Activated naive CD4-positive, alpha-beta T cell treated with anti-CD3 and anti-CD28 coated beads, Interleukin-2, amount 10 ng/mL, durations not matched to agents 5 hours and 36 hours (primary cell): ENCODE measurements at places on chromosomes 11 and 22. TPM values are rescaled to one million over a fixed set of nuclear protein-coding genes. Genes with fewer than 3 reads are reported as not detected.

BUD13 gene
- total RNA-seq = 30.5 TPM

CRACR2B gene
- 25.2 TPM for total RNA-seq

PATE4 gene
- total RNA-seq = not detected

ANGPTL5 gene
- total RNA-seq = not detected

JAML gene
- 74.3 TPM for total RNA-seq

CCND1 gene
- 0.78 TPM for total RNA-seq

GPHA2 gene
- not detected for total RNA-seq

RIN1 gene
- 4.3 TPM for total RNA-seq

TRPT1 gene
- 30.8 TPM for total RNA-seq

CLMP gene
- 0.66 TPM for total RNA-seq

APOBEC3B gene
- 10.1 TPM for total RNA-seq

PKDREJ gene
- not detected for total RNA-seq

TESMIN gene
- 9.7 TPM for total RNA-seq
